ENCODE measurements at places on chromosomes 2 and 18. TPM values are rescaled to one million over a fixed set of nuclear protein-coding genes. Genes with fewer than 3 reads are reported as not detected.

GRCh38 chr2:71380665-71381064, 49.1 kb downstream of the ZNF638 start:
- H3K4me1 ChIP-seq = no peaks in the 10 kb centered on the region
- no peak for DNase-seq
- no peak overlapping the region for H3K27ac ChIP-seq
- H3K4me3 ChIP-seq = no peak overlapping the region
- peaks cover 25% of the 10 kb centered on the region for H3K36me3 ChIP-seq

DNA sequence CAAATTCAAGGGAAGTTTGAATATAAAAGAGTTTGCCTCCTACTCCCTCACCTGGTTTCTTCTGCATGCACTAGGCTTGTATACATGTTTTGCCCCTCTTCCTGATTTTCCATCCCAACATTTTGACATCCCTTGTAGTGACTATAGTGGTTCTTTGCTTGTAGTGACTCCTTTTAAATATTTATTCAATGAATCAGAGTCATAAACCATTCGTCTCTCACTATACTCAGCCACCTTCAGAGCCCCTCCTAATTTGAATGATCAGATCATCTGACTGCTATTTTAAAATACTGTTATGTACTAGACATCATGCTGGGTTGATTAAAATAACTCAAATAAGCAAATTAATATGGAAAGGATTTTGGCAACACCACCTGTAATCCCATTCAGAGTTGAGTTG, 492.1 kb upstream of the PIK3C3 start:
- H3K27ac ChIP-seq = no peak overlapping the region
- H3K4me3 ChIP-seq = no peak overlapping the region
- H3K36me3 ChIP-seq = no peaks in the 10 kb centered on the region
- H3K4me1 ChIP-seq = no peaks in the 10 kb centered on the region
- H3K27me3 ChIP-seq = no peaks in the 10 kb centered on the region

- H3K27ac ChIP-seq = no peak overlapping the region
- H3K27me3 ChIP-seq = no peaks in the 10 kb centered on the region
These were observed 17.9 kb upstream of the CAVIN2 start for GRCh38 chr2:191864628-191865374.

- no peaks in the 10 kb centered on the region for H3K27me3 ChIP-seq
- H3K4me3 ChIP-seq = no peak overlapping the region
- H3K27ac ChIP-seq = no peak overlapping the region
- no peaks in the 10 kb centered on the region for H3K36me3 ChIP-seq
- no peak for DNase-seq
These were observed 47.4 kb downstream of the TSPYL6 start for GRCh38 chr2:54208364-54209240.

DNA sequence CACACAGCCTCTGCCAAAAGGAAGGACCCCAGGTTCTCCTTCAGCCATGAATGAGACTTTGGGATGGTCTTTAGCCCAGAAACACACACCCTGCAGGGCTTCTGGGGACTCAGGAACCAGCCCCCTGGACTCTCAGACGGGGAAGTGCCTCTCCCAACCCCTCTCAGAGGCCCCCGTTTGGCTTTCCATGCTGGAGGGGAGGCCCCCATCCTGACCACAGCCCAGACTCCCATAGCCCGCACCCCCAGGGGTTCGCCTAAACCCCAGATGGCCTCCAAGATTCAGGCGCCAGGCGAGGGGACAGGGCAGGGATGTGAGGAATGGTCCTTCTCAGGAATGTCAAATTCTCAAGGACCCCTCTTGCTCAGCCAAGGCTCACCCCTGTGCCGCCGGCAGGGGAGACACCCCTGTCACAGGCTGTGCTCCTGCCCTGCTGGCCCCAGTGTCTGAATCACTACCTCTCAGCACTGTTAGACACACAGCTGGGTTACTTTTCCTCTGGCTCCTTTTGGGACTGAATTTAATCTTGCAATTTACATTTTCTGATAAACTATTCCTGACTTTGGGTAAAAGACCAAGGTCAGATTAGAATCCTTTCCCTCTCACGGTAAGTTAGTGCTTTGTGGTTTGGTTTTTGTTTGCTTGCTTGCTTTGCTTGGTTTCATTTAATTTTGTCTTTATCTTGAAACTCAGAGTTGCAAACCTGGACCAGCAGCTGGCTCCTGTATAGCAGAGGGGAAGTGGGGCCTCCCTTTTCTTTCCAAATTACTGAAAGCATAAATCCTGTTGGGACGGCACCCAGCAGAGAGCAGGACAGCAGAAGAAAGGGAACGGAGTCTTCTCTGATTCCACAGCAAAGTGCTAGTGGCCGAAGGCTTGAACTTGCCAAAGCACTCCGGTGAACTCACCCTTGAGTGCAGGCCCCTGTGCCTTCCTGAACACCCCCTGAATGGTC, 198.9 kb upstream of the RAB6C start:
- H3K36me3 ChIP-seq = no peaks in the 10 kb centered on the region
- no peak for DNase-seq
- H3K4me3 ChIP-seq = no peak overlapping the region
- no peaks in the 10 kb centered on the region for H3K27me3 ChIP-seq

- no peaks in the 10 kb centered on the region for H3K4me1 ChIP-seq
- DNase-seq = no peak
- no peaks in the 10 kb centered on the region for H3K27me3 ChIP-seq
- H3K27ac ChIP-seq = no peak overlapping the region
- H3K4me3 ChIP-seq = no peak overlapping the region
- H3K36me3 ChIP-seq = no peaks in the 10 kb centered on the region
These were observed 741.1 kb upstream of the SALL3 start for GRCh38 chr18:78238404-78239089.

DNA sequence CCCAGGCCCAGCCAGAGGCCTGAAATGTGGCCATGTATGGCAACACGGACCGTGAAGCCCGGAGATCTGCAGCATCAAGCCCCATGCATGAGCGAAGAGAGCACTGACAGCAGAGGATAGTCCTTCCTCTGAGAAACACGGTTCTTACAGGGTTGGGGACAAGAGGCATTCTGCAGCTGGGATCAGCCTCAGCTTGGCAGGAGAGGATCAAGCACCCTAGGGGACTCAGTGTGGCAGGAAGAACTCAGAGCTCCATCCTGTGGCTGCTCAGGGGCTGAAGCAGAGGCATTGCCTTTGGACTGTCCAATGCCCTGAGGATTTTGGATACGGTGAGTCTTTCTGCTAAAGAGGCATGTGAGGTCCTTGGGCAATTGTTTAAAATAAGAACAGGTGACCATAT, 368.7 kb downstream of the ZNF516 start:
- H3K27me3 ChIP-seq = no peaks in the 10 kb centered on the region
- H3K4me3 ChIP-seq = no peak overlapping the region
- H3K36me3 ChIP-seq = no peaks in the 10 kb centered on the region
- no peak for DNase-seq
- H3K27ac ChIP-seq = no peak overlapping the region
- H3K4me1 ChIP-seq = no peaks in the 10 kb centered on the region

- H3K36me3 ChIP-seq = no peaks in the 10 kb centered on the region
- no peak overlapping the region for H3K4me3 ChIP-seq
- no peaks in the 10 kb centered on the region for H3K4me1 ChIP-seq
- no peak overlapping the region for H3K27ac ChIP-seq
These were observed 168.5 kb downstream of the CELF4 start for GRCh38 chr18:37396971-37397720.

GRCh38 chr18:23049698-23050373, 85.4 kb upstream of the CABLES1 start:
- no peaks in the 10 kb centered on the region for H3K27me3 ChIP-seq
- no peak for DNase-seq
- no peaks in the 10 kb centered on the region for H3K4me1 ChIP-seq
- no peak overlapping the region for H3K4me3 ChIP-seq

DNA sequence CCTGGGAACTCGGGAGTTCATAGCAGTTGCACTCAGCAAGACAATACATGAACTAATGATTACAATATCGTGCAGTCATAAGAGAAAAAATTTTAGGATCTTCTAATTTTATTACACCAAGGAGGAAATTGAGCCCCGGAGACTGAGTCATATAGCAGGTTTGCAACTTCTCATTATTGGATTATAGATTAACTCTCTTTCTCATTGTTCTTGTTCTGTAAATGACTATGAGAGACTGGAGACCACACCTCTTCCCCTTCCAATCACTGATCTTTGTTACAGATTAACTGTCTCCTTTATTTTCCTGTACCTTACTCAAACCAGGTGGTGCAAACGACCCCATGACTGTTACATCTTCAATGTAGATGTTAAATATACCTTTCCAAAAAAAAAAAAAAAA, 435.8 kb upstream of the DDX18 start:
- H3K27me3 ChIP-seq = no peaks in the 10 kb centered on the region
- H3K36me3 ChIP-seq = no peaks in the 10 kb centered on the region
- H3K27ac ChIP-seq = no peak overlapping the region
- H3K4me3 ChIP-seq = no peak overlapping the region
- no peak for DNase-seq
- no peaks in the 10 kb centered on the region for H3K4me1 ChIP-seq

DNA sequence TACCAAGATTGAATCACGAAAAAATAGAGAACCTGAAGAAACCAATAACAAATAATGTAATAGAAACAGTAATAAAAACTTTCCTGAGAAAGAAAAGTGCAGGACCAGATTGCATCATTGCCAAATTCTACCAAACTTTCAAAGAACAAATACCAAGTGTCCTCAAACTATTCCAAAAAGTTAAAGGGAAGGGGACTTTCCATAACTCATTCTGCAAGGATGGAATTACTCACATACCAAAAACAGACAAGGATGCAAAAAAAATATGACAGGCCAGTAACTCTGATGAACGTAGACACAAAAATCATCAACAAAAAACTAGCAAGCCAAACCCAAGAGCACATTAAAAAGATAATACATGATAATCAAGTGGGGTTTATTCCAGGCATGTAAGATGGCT, 172.3 kb upstream of the SLC35G4 start:
- DNase-seq = no peak
- no peaks in the 10 kb centered on the region for H3K36me3 ChIP-seq
- H3K27ac ChIP-seq = no peak overlapping the region
- H3K27me3 ChIP-seq = no peaks in the 10 kb centered on the region
- H3K4me1 ChIP-seq = no peaks in the 10 kb centered on the region

GRCh38 chr2:54772531-54772930, 49.1 kb downstream of the EML6 start:
- H3K4me3 ChIP-seq = no peak overlapping the region
- no peaks in the 10 kb centered on the region for H3K4me1 ChIP-seq
- no peaks in the 10 kb centered on the region for H3K27me3 ChIP-seq
- DNase-seq = no peak
- H3K36me3 ChIP-seq = no peaks in the 10 kb centered on the region

- H3K27me3 ChIP-seq = no peaks in the 10 kb centered on the region
- no peak overlapping the region for H3K27ac ChIP-seq
- H3K4me1 ChIP-seq = no peaks in the 10 kb centered on the region
- no peak overlapping the region for H3K4me3 ChIP-seq
- DNase-seq = no peak
These were observed 116.0 kb upstream of the AQP4 start for GRCh38 chr18:26981360-26982082.

DNA sequence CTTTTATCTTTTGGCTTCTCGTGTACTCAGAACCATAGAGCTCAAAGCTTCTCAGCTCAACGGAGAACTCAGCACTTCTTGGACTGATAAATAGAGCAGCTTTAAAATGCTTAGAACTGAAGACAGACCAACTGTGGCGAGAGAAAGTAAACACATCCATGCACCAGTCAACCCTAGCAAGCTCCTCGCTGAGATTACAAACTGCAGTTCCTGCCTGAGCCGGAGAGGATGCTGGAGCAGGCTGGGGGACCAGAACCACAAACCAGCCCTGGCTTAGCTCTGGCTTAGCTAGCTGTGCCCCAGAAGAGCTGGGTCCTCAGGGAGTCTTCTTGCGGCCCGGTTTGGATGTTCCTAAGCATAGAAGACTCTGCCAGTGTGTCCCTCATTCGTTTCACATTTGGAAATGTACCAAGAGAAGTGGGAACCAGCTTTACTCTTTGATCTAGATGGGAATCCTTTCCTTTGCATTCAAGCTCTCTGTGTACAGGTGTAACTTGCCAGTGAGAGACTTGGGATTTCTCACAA, 5.6 kb downstream of the PAX8 start:
- H3K27ac ChIP-seq = no peak overlapping the region
- peaks cover 4% of the 10 kb centered on the region for H3K4me1 ChIP-seq
- H3K27me3 ChIP-seq = peaks cover 27% of the 10 kb centered on the region
- H3K4me3 ChIP-seq = no peak overlapping the region

GRCh38 chr2:237557633-237558015, 8.8 kb upstream of the PRLH start:
- H3K36me3 ChIP-seq = no peaks in the 10 kb centered on the region
- no peak overlapping the region for H3K4me3 ChIP-seq
- DNase-seq = no peak
- no peaks in the 10 kb centered on the region for H3K27me3 ChIP-seq
- H3K4me1 ChIP-seq = no peaks in the 10 kb centered on the region

- H3K36me3 ChIP-seq = no peaks in the 10 kb centered on the region
- H3K4me3 ChIP-seq = peak overlapping the region; percentile 55
- no peak for DNase-seq
- H3K27me3 ChIP-seq = no peaks in the 10 kb centered on the region
- H3K27ac ChIP-seq = peak overlapping the region; percentile 100
These were observed 1.2 kb downstream of the GPD2 start for GRCh38 chr2:156437272-156437930.

DNA sequence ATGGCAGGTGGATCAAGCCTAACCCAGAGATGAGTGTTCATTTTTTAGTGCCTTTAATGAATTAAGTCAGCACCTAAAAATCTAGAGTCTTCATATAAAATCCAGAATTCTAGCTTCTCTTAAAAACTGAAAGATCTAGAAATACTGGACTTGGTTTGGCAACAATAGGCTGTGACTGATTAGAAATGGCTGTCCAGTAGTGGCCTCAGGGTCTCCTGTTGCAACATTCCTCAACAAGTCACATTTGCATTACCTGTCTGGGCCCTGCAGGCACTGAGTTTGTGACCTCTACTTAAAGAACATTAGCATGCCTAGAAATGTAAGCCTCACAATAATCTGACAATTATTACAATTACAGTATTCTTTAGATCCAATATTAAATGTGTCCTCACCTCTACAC, 33.1 kb downstream of the MBD2 start:
- no peaks in the 10 kb centered on the region for H3K27me3 ChIP-seq
- peaks cover 2% of the 10 kb centered on the region for H3K4me1 ChIP-seq
- H3K4me3 ChIP-seq = no peak overlapping the region
- H3K27ac ChIP-seq = no peak overlapping the region
- DNase-seq = no peak

DNA sequence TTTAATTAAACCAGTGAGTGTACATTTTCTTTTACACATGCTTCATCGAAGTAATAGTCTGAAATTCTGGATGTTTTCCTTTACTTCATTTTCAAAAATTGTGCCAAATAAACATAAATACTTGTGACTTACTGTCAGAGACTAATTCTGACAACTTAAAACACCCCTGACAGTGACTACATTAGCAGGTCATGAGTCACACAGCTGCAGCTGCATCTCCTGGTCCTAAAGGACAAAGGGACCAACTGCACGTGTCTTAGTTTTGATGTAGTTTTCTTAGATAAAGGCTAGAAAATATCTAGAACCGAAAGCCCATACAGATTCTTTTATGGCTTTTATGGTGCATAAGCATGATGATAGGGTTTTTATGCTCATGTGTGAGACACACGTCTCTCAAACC, 29.6 kb upstream of the DSC3 start:
- no peaks in the 10 kb centered on the region for H3K4me1 ChIP-seq
- H3K27ac ChIP-seq = no peak overlapping the region
- H3K36me3 ChIP-seq = no peaks in the 10 kb centered on the region
- H3K27me3 ChIP-seq = no peaks in the 10 kb centered on the region

MYO7B gene
- total RNA-seq = 0.22 TPM

FKBP1B gene
- 2.6 TPM for total RNA-seq

WDPCP gene
- 4.4 TPM for total RNA-seq

CPO gene
- total RNA-seq = 0.28 TPM

NCKAP5 gene
- total RNA-seq = 0.32 TPM

DSG4 gene
- total RNA-seq = not detected

LHCGR gene
- total RNA-seq = not detected

RNF152 gene
- total RNA-seq = 5.1 TPM

CHN1 gene
- total RNA-seq = 4.2 TPM

Measured in pancreas (tissue), 10 donors.